Progenitor cell of endocrine pancreas (in vitro differentiated cells): ENCODE measurements at places on chromosomes 5 and 9.

- no peak for DNase-seq
These were observed 76.7 kb upstream of the SPOCK1 start for GRCh38 chr5:137575847-137576246.

DNA sequence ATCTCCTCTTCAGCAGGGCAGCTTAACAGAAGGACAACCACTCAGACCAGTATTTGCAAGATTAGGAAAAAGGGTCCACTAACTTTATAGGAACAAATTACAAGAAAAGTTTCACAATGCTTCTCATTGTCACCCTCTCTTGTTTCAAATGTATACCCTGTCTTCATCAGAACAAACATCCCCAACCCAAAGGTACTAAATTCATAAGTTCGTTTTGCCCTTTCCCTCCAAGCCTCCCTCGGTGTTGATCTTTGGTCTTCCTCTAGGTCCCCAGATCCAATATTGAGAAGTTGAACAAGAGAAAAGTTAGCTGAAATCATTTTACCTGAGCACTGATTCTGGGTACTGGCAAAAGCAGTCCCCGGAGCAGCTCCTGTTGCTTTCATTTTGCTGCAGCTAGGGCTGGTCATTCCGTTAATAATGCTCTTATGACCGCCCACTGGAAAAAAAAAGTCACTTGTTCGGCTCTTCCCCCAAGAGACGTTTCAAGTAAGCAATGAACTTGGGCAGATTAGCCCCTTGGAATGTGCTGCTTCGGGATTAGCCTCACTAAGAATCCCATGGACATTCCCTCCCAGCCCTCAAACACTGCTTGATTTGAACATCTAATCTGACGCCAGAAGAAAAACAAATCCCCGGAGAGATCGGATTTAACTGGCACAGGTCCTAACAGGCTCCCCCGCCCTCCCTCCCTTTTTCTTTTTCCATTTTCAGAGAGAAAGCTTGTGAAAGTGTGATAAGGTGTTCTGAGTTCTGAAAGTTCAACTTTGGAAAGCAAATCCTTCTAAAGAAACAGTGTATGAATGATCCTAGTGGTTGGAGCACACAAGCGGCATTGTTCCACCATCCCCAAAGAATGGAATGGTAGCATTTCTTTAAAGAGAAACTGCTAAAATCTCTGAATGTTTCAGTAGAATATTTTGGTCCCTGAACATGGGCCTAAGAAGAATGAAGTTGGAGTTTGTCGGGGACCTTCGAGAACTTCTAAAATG, 252.5 kb downstream of the TRPM3 start:
- no peak for DNase-seq

DNA sequence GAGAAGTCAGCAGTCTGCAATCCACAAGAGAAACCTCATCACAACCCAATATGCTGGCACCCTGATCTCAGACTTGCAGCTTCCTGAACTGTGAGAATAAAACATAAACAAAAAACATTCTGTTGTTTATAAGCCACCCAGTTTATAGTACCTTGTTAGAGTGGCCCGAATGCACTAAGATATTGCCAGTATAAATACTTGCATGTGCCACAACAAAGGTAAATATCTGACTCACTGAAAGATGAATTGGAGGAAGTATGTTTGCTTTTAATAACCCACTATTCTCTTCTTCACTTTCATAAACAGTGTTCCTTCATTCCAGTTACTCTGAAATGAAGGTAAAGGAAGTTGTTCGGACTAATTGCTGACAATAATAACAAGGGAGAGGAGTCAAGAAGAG, 1163.4 kb upstream of the CDH6 start:
- DNase-seq, result no peak

DNA sequence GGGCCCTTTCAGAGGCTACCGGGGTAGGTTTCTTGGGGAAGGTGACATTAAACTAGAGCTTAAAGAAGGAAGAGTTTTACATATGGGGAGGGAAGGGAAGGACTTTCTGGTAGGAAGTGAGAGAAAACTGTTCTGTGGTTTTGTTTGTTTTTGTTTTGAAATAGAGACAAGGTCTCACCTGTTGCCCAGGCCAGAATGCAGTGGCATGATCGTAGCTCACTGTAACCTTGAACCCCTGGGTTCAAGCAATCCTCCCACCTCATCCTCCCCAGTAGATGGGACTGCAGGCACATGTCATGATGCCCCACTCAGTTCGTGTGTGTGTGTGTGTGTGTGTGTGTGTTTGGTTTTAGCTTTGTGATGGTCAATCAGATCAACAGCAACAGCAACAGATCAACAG, 37.4 kb upstream of the CNOT6 start:
- no peak for DNase-seq

DNA sequence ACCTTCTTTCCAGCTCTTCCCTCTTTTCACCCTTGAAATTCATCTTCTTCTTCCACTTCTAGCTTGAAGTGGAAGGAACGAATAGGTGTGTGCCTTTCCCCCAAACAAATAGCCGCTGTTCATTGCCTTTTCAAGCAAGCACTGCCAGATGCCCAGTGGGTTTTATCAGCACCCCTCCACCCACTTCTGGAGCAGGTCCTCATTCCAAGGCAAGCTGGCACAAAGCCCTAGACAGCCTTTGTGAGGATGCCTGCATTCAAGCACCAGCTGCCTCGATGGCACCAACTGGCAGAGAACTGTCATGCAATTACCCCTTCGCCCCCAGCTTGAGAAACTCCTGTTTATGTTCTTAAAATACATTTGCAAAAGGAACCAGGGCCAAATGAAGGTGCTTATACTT, 36.5 kb downstream of the SERINC5 start:
- DNase-seq, result no peak

DNA sequence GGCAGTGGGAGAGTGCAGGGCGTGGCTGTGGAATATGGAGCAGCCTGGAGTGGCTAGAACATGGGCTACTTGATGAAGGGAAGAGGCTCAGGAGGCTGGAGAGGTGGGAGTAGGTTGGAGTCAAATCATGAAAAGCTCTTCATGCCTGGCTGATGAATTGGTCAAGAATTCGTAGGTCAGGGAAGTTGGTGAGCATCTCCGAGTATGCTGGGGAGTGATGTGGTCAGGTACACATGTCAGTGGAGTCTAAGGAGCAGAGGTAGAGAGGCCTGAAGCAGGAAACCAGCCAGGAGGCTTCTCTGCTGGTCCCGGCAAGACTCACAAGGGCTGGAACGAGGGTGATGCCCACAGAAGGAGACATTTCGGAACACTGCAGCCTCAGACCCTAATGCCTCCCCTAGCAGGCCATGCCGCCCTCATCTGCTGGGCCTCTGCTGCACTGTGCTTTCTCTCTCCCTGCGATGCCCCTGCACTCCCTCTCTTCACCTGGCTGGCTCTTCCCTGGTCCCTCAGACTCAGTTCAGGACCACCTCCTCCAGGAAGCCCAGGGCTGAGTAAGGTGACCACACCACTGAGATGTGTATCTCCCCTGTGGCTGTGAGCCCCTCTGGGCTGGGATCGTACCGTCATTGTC, 33.6 kb downstream of the TMOD1 start:
- DNase-seq, result no peak

DNA sequence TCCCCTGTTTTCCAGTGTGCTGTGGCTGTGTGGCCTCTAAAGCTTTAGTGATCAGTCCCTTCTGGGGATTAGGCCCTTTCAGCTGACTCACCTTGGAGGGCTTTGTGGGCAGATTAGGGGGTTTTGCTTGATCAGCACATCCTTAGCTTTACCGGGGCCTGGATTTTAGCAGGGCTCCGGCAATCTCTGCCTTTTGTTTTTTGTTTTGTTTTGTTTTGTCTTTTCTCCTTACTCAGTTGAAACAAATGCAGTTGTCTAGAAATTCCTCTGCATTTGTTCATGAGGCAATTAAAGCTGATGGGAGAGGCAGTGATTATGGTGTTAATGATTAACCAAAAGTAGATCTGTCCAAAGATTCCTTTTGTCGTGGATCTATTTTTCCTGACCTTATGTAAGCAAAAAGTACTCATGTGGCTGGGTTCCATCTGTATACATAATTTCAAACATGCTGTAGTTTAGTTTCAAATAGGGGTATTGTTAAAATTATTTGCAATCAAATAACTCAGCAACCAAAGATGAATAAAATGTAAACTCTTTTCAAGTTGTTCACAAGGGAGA, 5.2 kb upstream of the TDRD7 start:
- no peak for DNase-seq

- DNase-seq, result no peak
These were observed 72.1 kb downstream of the RAI14 start for GRCh38 chr5:34728236-34728635.

DNA sequence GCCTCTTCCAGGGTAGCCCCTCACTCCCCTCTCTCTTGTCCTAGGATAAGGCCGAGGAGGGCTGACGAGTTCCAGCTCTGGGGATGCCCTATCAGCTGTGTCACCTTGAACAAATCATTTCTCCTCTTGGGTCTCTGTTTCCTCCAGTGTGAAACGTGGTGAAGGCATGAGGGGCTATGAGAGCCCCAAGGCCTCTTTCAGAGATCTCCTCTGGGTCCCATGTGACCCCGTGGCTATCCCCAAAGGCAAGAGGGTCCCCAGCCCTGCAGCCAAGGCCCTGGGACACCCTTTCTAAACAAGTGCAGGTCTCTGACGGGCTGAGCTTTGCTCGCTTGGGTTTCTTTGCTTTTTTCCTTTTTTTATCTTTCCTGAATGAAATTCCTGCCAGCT, 25.5 kb upstream of the SPTLC1 start:
- no peak for DNase-seq

GRCh38 chr5:53109056-53109442, 508 bp downstream of the MOCS2 start:
- DNase-seq, result no peak

GRCh38 chr5:78753093-78753531, 104.5 kb upstream of the LHFPL2 start:
- no peak for DNase-seq

DNA sequence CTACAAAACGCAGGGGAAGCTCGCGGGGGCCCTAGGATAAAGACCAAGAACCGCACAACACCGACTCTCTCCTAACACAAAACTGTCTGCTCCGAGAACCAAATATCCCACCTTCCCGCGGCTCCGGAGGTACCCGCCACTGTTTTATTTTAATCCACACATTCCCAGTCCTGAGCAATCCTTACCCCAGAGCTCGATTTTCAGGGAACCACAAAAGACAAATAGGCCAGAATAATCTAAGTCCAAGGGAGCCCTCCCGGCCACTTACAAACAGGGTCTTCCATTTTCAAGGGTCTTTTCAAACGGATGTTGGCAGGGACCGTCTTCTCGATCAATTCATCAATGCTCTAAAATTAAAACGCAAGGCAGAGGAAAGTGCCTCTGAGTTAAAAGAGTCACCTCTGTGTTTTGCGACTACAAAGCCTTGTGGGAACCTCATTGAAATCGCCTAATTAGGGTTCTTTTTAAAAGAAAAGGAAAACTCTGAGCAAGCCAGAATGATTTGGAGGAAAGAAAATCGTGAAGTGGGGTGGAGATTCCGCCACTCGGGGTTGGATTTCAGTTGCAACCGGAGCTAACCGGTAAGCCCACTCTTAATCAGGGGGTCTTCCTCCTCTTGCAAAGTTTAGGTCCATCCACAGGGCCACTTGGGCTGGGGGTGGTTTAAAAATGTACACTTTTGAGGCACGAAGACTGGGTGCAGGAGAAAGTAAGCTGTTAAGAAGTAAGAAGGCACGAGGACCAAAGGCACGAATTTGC, 1.0 kb downstream of the GLDC start:
- DNase-seq, result no peak
